ENCODE measurements at places on chromosomes 2 and 18.

DNA sequence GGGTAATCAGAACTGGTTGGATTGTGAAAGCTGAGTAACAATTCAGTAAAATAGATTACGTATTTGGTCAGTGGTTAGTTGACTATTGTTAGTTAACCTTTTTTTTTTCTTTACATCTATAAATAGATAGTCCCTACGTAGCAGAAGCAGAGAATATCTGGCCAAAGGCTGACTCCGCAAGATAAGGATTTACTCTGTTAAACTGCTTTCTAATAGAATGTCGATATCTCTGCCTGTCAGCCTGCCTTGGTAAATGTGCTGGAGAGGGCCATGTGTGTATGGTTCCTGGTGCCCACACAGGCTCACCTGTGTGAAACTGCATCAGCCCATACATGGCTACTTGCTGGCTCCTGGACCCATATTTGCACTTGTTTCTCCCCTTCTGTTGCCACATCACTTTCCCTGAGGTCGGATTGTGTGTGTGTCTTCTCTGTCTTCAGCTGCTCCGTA, 94.4 kb downstream of the CRIM1 start:
- no peak for DNase-seq

GRCh38 chr2:69731147-69731970, 10.6 kb upstream of the ANXA4 start:
- DNase-seq = no peak

DNA sequence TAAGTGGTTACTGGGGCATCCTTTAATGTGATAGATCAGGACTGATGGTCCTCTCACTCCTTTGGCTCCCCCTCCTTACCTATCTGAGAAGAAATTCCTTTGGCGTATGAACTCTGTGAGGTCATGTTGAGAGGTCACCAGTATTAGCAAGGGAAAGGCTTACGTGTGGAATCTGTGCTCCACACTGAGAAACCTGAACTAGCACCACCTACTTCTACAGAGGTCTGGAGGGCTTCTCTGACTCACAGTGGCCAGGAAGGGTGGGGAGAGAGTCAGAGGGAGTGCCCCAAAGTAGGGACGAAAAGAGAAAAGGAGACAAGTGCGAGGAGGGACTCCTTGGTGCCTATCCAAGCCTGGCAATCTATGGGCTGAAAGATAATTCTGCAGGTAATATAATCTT, 348.6 kb downstream of the TNS1 start:
- no peak for DNase-seq

DNA sequence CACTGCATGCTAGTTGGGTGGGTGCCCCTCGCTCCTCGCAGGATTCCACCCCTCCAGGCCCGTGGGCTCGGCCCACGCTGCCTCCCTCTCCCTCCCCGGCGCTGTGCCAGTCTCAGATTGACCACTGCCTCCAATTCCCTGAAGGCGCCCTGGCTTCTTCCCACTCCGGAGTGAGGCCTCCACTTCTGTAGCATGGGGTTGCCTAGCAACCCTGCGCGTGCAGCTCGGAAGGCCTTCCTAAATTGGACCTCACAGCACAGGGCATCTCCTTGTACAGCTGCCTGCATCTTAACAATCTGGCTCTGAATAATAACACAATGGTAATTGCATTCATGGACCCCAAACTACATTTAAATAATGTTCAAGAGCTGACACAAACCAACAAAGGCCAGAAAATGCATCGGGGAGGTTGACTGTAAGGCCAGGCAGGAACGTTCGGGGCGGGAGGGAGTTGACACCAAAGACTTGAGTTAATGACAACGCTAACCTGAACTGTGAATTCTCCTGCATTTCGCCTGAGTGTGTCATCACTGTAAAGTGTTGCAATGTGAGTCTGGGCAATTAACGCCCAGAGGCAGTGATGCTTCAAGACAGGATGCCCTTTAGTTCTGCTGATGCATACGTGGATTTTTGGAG, 222.9 kb downstream of the ZBTB7C start:
- peak; percentile 18 for DNase-seq

DNA sequence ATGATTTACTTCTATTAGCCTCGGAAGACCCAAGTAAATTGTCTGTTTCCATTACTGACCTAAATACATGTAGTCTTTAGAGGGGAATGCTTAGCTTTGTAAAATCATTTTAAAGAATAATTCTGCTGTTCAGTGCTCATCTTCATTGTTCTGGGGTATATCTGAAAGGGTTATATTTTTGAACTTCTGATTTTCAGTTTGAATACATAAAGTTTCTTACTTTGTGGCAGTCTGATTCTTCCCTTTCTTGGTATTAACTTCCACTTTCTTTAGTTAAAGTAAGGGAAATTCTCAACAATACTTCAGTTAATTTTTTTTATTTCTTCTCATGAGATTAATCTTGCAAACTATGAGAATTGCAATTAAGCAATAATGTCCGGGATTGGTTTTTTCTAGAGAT, 148.4 kb downstream of the DOCK10 start:
- DNase-seq = no peak

- DNase-seq = no peak
Observed at GRCh38 chr2:52857722-52858121, 909.9 kb upstream of the CHAC2 start.

DNA sequence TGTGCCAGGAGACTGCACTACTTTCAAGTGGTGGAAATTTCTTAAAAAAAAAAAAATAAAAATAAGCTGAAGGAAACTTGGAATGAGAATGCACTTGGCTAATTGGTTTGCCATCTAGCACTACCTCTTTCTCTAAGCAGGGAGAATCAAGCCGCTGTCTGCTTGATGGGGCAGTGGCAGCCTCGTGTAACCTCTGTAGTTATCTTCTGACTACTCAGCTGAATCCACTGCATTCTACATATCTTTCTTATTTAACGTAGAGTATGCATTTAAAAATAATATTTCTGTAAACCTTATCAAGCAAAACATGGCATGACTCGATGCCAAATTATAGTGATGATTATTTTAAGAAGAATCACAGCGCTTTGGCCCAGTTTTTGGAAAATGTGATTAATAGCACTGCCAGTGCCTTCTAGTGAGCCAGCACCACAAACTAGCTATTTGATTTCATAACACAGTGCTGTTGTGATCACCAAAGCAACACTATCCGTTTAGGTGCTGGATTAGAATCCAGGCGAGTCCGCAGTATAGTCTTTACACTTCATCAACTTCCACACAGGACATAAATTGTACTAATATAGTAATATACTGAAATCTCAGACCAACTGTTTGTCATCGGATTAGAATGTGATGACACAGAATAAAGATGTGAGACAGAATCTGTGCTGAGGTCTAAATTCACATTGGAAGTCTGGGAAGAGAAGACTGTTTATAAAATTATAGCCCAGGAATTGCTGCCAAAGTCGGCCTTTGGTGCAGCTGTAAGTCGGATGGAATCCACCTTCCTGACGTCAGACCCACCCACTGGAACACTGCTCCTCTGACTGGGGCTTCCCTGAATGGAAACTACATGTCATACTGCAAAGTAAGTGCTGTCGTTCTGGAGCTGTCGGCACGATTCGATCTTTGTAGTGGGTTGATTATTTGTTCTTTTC, 136.5 kb upstream of the ETAA1 start:
- peak; percentile 92 for DNase-seq

DNA sequence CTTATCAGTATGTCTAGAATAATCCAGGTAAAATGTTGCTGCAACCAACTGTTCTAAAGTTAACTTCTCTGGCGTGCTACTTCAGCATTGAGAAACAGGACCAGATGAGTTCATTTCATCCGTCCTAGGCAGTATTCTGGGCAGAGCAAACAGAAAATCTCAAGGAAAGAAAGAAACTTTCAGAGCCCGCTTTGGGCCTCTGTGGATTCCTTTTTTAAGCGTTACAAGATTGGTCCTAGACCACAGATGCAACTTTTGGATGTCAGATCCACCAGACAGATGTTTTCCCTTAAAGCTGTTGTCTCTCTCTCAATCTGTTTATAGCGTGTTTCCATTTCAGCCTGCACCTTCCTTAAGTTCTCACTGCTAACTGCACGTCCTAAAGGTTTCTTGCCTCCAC, 75.0 kb downstream of the BCL2 start:
- no peak for DNase-seq

DNA sequence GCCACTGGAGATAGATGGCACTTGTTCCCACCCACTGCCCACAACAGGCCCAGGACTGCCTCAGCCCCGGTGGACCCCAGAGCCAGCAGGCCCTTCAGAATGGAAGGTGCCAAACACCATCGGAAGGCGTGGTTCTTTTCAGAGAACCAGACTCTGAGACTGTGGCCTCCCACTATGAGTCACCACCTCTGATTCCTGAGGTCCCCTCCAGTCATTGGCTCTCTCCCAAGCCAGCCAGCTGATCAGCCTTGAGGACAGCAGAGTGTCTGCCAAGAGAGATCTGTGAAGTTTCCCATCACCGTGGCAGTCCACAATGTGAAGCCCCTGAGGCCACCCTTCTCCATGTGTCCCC, 10.4 kb upstream of the MAP3K2 start:
- DNase-seq = peak; percentile 99

GRCh38 chr2:129176375-129176774, 803.1 kb upstream of the RAB6C start:
- DNase-seq = no peak

DNA sequence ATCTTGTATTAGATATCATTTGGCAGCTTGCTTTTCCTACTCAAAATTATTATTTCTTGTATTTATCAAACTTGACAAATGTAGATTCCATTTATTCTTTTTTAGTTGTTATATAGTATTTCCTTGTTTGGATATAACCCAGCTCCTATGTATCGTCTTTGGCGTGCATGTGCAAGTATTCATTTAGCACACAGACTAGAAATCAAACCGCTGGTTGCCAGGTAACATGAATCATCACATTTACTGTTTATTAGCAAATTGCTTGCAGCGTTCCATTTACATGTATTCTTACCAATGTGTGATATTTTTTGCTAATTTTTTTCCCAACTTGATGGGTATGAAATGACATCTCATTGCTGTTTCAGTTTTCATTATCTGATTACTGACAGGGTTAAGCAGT, 2089.7 kb upstream of the CELF4 start:
- DNase-seq = peak; percentile 13

GRCh38 chr2:211161236-211161635, 604.8 kb downstream of the CPS1 start:
- no peak for DNase-seq

GRCh38 chr2:166013878-166014277, 60.3 kb upstream of the TTC21B start:
- DNase-seq = no peak

DNA sequence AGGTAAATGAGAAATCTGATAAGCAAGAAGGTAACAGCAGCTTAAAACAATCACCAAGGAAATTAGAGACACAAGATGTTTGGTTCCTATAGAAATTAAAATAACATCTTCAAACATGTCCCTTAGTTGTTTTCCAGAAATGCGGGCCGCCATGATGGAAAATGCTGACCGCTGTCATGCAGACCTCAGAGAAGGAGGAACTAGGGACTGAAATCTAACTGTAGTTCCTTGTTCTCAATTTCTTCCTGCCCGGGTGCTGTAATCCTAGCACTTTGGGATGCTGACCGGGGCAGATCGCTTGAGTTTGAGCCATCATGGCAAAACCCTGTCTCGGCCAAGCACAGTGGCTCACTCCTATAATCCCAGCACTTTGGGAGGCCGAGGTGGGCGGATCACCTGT, 51.1 kb downstream of the TEX51 start:
- no peak for DNase-seq

DNA sequence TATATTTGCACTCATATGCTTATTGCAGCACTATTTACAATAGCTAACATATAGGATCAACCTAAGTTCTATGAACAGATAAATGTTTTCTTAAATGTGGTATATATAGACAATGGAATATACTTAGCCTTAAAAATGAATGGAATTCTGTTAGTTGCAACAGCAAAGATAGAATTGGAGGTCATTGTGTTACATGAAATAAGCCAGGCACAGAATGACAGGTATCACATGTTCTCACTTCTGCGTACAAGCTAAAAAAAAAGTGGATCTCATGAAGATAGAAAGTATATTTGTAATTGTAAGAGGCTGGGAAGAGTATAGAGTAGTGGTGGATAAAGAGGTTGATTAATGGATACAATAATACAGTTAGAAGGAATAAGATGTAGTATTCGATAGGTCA, 255.5 kb upstream of the SETBP1 start:
- DNase-seq = no peak

- no peak for DNase-seq
Observed at GRCh38 chr2:229230911-229231310, 40.2 kb downstream of the PID1 start.

- peak; percentile 78 for DNase-seq
Observed at GRCh38 chr2:223055836-223056235, 3.8 kb downstream of the KCNE4 start.

GRCh38 chr2:241490825-241491506, 17.4 kb downstream of the STK25 start:
- no peak for DNase-seq

- peak; percentile 26 for DNase-seq
Observed at GRCh38 chr18:31977270-31977872, 34.4 kb upstream of the TRAPPC8 start.

DNA sequence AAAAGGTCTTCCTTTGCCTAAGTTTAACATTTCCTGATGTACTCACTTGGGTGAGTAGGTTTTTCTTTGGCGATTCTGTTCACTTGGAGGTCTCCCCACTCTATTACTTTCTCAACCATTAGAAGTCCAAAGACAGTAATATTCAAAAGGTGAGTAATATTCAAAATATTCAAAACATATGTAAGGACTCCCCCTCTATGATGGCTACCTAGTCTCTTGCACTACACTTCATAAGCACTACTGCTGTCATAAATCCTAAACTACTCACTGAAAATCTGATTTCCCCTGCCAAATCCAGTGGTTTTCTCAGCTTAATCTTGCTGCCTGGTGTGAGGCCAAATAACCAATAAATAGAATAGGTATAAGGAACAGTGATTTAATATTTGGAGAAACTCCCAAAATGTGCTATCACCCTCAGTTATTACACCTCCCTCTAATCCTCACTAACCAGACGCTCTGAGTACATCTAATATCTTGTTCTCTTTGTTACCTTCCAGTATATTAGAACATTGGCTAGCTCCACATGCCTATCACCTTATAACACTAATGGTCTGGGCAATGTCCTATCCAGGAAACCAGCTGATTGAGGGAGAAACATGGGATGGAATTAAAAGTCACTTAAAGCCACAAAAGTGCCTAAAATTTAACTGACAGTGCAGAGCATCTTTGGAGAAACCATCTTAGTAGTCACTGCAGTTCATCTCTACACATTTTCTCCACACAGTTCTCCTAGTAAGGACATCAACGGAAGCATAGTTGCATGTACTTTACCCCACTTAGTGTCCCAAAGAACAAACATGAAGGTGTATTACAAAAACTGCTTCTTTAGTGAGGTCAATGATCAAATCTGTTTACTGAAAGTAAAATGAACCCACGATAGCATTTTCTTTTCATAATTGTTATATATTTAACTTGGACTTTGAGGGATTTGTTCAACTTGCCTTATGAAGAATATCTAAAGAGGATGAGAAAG, 54.8 kb downstream of the MBD2 start:
- no peak for DNase-seq

DNA sequence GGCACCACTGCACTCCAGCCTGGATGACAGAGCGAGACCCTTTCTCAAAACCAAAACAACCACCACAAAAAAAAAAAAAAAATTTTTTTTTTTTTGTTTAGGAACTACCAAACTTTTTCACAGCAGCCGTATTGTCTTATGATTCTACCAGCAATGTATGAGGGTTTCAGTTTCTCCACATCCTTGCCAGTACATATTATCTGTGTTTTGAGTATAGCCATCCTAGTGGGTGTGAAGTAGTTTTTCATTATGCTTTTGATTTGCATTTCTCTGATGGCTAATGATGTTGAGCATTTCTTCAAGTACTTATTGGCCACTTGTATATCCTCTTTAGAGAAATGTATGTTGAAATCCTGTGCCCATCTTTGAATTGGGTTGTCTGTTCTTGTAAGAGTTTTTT, 51.7 kb downstream of the COX7A2L start:
- DNase-seq = no peak

GRCh38 chr2:14530506-14530905, 102.0 kb upstream of the LRATD1 start:
- DNase-seq = peak; percentile 35
